Glomerular endothelial cell (primary cell): ENCODE measurements at places on chromosomes 1 and 21.

DNA sequence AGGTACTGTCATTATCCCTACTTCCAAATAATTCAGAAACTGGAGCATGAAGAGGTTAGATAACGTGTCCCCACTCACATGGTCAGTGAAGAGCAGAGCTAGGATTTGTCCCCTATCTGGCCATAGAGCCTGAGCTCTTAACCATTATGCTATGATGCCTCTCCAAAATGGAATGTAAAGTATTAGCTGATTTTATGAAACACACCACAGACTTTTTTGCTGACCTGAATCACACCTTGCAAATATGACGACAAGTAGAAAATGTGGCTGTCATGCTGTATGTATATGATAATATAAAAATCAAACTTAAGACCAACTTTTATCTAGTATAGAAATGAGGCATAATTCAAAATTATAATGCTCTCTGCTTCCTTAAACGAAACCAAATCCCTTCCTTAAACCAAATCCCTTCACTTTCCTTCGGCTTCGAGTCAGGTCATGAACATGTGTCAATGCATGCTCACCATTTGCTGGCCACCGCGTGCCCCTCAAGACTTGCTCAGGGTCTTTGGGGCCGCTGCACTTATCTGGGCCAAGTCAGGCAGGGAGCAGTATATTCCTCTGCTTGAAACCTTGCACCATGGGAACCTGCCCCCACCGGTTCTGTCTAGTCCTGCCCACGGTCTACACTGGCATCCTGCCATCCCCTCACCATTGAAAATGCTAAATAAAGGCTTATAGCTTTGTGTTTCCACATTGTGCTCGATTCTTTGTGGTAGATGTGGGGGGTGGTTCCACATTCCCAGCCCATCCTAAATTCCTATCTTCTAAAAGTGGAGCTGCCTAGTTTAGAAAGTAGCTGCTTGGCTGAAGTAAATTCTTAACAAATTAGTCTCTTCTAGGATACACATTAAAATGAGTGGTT lies 1.6 kb upstream of the TMCC2 start:
- no peak for DNase-seq

DNA sequence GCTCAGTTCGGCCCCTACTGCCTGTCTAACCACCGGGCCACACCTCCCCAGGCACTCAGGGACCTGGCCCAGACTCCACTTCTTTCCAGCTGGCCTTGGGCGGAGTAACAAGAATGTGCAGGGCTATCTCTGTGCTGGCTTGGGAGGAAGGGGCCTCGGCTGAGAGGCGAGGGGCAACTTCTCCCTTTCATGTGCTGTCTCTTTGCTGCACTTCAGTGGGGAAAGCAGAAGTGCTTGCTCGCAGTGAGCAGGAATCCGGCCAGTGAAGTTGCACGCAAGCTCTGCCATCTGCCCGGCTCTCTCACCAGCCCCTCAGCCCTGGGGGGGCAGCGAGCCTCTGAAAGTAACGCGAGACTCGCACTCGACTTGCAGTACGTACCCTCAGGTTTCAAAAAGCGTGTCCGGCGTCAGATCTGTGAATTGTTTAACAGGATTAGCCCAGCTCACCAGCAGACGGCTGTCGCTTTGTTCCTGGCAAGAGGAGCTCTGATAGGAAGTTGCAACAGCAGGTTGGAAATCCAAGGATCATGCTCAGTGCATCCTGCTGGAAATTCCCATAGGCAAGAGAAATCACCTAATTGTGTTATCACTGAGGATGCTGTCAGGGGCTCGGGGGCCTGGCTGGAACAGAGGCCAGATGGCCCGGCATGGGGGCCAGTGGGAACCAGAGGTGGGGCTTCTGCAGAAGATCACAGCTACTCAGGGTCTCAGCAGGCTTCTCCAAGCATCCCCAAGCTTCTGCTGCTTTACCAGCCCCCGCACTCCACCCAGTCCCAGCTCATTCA lies 221.1 kb downstream of the NPHP4 start:
- DNase-seq: no peak

DNA sequence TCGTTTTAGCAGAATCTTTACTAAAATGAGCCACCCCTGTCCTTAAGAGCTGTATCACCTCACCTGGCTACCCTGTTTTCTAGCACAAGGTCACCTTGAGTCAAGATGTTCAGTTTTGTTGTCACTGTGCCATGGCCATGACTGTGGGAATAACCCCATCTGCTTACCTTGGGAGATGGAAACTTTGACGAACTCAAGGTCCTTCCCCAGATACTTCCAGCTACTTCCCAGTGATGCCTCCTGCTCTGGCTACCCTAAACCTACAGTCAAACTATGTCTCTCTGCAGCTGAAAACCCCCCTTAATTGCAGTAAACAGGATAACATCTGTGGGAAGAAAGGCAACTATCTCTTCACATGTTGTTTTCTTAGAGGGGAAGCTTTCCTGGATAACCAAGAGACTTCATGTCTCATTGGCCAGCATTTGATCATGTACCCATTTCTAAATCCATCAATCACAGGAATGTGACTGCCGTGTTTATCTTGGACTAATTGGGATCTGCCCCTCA lies 89.5 kb upstream of the C1orf21 start:
- no peak for DNase-seq

DNA sequence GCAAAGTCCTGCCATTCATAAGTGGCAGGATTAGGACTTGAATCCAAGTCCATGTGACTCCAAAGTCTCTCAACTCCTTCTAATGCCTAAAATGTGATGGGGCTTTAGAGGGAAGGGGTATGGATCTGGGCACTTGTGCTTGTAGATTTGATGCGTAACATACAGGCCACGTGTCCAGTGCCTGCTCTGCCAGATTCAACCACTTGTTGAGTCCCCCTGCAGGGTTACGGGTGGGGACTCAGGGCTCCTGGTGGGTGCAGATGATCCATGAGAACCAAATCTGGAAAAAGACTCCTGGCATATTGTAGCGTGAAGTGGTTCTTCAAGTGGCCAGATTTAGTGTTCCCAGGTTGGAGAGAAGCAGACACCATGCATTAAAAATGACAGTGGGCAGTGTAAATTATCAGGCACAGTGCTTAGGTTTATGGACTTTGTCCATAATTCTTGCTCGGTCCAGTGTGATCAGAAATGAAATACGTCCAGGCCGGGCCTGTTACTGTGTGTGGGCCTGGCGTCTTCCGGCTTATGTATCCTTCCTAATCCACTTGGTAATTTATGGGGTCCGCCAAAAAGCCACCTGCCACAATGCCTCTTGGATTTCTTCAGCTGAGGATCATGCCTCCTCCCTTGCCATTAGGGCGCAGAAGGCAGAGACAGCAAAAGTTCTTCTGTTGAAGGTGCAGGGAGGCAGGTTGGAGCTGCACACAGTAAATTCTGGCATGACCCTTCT lies 51.2 kb upstream of the LRP8 start:
- no peak for DNase-seq

DNA sequence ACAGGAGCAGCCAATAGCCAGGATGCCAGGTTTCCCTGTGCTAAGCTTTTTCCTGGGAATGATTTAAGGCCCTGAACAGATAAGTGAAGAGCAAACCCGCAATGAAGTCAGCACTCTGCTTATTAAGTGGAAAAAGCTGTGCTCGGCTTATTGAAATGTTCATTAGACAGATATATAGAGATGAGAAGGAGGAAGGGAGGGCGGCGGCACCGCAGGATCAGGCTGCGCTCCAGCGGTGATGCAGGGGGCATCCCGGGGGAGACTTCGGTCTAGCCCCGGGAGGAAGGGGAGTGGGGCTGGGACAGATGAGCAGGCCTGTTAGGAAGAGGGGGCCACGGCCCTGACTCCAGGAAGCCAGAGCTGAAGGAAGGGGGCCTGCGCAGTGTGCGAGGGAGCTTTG lies 115.0 kb downstream of the TMEM53 start:
- no peak for DNase-seq

- no peak for DNase-seq
These were observed 26.1 kb downstream of the NHLH2 start for GRCh38 chr1:115814685-115815398.

DNA sequence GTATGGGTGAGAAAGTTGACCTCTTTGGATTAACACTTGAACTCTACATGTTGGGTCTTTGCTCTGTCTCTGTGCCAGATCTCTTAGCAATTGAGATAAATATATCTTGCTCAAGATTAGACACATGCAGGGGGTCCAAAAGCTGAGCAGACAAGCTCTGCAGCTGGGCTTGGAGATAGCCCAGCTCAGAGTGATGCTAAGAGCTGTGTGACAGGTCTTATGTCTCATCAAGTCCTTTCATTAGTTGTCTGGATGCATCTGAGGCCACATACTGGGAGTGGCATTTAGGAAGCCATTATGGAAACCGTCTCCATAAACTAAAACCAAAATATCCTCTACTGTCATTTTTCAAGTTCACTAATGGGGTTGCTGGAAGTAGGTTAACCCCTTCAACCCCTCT lies 289.4 kb upstream of the DUSP10 start:
- no peak for DNase-seq

DNA sequence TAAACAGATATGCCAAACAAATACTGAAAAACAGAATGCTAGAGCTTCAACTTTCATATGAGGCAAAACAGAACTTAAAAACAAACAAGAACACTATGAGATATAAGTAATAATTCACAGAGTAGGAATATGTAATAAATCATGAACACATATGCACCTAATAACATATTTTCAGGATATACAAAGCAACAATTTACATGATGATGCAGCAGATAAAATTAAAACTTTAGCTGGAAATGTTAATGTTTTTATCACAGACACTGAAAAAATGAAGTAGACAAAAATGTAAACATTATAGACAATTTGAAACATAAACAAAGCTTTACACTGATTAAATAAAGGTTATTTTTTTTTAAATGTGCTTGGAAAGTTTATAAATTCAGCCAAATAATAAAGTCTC lies 443.1 kb upstream of the NFIA start:
- no peak for DNase-seq

GRCh38 chr21:40130476-40130875 lies 263.2 kb downstream of the PCP4 start:
- DNase-seq: no peak

GRCh38 chr1:3450983-3451382 lies 3.5 kb upstream of the ARHGEF16 start:
- DNase-seq: no peak

DNA sequence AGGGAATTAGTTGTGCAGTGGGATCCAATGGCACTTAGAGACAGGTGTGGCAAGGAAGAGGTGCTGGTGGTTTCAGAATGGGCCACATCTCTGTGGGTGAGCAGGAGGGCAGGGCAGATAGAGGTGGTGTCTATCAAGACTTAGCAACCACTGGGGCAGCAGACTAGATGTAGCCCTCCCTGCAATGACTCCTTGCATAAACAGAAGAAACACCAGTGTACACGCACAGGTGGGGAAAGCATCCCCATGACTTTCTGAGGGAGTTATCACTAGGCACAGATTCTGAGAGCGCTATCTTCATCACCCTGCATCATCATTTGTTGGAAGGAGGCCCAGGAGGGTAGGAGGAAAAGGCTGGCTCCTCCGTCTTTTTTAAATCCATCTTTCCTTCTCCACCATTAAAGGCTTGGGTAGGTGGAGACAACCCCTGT lies 58.4 kb downstream of the PLXNA2 start:
- DNase-seq: no peak

DNA sequence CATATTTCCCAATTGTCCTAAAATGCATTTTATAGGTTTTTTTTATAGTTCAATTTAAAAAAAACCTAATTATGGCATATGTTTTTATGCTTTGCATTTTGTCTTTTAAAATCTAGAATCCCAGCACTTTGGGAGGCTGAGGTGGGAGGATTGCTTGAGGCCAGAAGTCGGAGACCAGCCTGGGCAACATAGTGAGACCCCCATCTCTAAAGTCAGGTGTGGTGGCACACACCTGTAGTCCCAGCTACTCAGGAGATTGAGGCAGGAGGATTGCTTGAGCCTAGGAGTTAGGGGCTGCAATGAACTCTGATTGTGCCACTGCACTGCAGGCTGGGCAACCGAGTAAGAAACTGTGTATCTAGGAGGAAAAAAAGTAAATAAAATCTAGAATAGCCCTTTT lies 137.2 kb upstream of the POU3F1 start:
- DNase-seq: no peak

DNA sequence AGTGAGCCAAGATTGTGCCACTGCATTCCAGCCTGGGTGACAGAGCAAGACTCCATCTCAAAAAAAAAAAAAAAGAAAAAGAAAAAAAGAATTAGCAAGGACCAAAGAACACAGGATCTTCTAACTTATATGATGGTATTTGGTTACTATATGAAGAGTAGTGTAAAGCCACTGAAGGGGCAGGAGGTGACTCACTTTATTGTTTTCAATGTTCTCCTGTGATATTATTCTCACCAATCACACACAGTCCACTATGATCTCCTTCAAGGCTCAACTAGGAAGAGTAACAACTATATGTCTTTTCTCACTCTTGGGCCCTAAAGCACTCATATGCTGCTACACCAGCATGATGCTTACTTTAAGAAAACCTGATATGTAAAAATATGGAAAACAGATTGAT lies 26.7 kb downstream of the RC3H1 start:
- no peak for DNase-seq

GRCh38 chr1:55947446-55947845 lies 631.9 kb downstream of the PLPP3 start:
- no peak for DNase-seq

DNA sequence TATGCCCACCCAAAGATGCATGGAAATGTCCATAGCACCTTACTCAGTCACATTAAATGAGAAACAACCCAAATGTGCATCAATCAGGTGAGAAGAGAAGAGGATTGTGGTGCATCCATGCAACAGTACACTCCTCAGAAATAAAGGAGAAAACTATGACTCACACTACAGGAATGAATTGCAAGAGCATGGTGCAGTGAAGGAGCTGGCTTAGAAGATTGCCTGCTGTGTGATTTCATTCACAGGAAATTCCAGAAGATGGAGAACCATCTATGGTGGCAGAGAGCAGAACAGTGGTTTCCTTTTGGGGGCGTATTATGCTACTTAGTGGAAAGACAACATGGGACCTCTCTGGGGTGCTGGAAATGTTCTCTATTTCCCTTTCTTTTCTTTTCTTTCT lies 278.6 kb upstream of the AJAP1 start:
- no peak for DNase-seq

GRCh38 chr1:12677565-12677964 lies 33.7 kb downstream of the AADACL4 start:
- DNase-seq: no peak

- DNase-seq: no peak
These were observed 261.9 kb downstream of the RYR2 start for GRCh38 chr1:237303929-237304328.

DNA sequence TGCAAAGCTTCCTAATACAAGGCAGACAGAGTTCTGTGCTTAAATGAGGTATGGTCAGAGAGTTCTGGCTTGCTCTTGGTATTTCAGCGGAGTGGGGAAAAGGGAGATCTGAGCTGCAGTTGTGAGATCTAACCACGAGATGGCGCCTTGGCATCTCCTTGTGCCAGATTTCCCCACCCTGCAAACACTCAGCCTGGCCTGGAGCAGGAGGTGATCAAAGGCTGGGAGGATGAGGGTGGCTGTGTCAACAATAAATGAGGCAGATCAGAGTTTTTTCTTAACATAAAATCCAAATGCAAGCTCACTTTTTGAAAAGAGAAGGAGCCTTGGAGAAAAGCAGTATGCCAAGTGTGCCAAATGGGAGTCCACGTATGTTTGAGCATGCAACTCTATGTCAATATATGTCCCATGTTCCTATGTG lies 4.1 kb upstream of the TFAP2E start:
- peak; percentile 31 for DNase-seq
